ENCODE measurements at places on chromosomes 6 and 20.

DNA sequence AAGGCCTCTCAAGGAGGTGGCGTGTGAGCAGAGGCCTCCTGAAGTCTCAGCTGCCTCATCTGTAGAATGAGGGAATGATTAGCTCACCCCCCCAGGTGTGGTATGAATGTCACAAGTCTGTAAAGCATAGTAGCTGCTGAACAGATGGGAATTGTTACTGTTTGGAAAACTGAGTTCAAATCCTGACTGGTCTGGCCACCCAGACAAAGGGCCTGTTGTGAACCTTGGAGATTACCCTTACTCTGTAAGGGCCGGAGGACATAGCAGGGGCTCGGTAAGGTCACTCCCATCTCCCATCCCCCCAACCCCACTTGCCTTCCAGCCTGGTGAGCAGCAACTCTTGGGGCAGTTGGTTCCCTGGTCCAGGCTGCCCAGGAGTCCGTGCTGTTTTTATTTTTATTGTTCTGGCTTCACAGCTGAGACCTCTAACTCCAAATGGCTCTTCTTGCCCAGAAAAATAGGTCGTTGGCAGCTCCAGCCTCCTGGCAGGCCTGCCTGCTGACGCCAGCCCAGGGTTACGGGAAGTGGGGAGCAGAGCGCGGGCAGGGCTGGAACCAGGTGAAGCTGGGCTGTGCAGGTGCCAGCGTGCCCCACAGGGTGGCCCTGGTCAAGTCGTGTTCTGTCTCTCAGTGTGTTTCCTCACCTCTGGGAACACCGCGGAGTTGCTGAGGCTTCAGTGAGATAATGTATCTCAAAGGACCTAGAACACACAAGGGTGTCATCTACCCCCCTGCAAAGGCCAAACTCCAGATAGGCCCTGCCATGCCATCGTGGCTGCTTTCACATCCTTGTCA lies 4.5 kb upstream of the SIRPA start:
- DNase-seq: no peak

GRCh38 chr6:106165885-106166485 lies 79.8 kb downstream of the PRDM1 start:
- no peak for DNase-seq

DNA sequence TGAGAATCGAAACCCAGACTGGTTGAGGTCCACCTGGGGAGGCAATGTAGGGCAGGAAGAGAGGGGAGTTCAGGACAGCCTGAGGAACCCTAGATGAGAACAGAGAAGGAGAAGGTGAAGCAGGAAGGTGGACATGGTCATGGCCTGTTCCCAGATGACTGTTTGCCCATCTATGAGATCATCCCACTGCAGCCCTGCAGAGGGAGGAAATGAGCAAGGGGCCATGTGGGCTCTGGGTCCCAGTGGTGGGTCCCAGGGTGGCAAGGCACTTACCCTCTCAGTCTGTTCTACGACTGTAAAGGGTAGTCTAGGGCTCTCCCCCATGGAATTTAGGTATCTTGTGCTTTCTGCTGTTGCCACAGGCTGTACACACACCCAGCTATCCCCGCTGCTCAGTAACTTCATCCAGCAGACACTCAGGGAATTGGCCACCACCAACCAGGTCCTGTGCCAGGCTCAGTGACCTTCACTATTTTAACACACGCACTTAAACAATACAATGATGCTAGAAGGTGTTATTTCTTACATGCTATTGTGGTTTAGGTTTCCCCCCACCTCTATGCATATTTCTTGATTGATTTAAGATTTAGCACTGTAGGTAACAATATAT lies 89.8 kb downstream of the TOX2 start:
- no peak for DNase-seq

- DNase-seq: no peak
Measured at GRCh38 chr6:72321788-72322187, 300.1 kb upstream of the KCNQ5 start.

DNA sequence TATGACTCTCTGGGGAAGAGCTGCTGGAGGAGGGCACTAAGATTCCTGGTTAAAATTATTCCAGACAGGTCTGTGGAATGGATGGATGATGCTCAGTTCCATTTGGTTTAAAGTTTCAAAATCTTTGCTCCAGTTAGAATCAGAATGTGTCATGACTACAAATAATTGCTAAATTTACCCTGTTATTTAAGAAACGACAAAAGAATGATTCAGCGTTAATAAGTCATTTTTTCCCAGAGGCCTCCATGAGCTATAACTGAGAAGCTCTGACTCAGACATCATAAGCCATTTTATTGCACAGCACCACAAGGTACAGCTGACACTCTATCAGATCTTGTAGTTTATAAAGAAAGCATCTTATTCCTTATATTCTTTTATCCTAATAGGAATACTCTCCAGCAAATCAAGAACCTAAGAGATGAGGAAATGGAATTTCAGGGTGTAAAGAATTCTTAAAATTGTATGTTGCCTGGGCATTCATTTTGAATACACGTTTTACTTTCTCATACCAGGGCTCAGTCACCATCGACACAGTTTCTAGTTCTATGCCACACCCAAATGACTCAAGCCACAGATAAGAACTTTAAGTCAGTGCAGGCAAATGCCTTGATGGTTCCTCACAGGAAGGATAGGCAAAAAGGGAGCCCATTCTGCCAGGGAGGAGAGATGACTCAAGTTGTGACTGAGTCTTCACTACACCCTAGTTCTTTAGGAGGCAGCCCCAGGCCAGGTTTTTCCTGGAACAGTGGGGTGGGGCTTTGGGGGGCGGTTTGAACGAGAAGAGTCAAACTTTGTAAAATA lies 636.0 kb downstream of the MMUT start:
- no peak for DNase-seq

DNA sequence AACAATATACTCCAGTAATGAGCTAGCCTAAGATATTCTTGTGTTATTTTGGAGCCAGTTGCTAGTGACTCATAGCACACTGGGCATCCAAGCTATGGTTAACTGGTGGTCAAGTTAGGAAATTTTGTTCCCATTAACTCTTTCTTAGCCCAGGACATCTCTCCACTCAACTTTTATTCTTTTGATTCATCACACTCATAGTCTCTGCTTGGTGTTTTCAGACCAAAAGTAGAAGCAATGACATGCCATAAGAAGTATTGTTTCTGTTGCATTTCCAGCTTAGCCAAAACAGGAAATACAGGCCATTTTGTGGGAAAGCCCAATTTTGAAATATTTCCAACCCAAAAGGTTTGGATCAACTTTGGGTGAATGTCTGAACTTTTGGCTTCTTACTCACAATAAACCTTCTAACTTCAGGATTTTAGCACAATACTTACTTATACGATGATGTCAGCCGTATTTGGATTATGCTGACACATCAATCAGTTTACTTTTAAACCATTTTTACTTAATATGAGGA lies 31.6 kb upstream of the CCN2 start:
- no peak for DNase-seq

DNA sequence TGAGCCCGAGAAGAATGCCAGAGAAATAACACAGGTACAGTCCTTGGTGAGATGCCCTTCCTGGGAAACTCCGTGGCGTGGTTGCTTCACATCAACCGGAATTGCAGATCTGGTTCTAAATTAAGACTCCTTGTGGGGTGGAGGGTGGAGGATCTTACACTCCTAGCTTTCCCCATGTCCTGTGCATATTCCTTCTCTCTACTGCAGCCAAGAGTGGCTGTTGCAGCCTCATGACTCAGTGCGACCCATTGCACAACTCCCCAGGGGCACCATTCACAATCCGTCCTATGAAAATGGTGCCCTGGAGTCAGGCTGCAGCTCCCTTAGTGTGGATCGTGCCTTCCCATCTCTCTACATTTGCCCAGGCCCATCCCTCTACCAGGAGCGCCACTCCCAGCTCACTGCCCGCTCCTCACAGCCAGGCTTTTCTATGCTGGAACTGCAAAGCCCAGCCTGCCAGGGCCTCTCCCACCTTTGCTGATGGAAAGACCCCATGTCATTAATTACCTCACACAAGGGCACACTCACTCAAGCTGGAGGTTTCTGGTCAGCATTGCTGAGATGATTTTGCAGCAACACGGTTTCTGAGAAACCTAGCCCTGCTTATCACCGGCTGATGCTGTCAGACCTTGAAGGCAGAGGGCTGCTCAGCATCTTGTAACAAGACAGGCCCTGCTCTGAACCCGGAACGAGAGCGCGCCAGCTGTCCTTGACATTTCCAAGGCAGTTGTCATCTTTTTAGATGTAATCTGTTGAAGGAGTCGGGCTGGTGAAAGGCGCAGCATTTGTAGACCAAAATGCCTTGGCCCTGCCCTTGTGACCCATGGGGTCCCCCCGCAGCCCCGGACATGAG lies 39.7 kb downstream of the SIRPA start:
- DNase-seq: peak; percentile 46

DNA sequence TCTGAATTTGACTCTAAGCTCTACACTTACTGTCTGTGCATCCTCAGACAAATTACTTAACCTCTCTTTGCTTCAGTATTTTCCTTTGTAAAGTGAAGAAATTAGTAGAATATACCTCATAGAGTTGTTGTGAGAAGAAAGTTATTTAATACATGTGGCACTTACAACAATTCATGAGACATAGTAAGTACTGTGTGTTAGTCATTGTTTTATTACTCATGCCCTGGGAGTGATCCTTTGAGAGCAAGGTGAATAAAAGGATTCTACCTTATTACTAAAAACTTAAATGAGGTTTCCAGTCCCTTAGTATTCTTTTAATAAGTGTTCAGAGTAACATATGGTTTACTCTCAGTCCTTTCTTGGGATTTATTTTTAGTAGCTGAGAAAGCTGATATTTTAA lies 233.6 kb upstream of the MAP3K7 start:
- no peak for DNase-seq

- DNase-seq: no peak
Measured at GRCh38 chr6:146381486-146381885, 162.1 kb upstream of the RAB32 start.

GRCh38 chr6:37516076-37516919 lies 16.6 kb upstream of the CCDC167 start:
- peak; percentile 96 for DNase-seq

DNA sequence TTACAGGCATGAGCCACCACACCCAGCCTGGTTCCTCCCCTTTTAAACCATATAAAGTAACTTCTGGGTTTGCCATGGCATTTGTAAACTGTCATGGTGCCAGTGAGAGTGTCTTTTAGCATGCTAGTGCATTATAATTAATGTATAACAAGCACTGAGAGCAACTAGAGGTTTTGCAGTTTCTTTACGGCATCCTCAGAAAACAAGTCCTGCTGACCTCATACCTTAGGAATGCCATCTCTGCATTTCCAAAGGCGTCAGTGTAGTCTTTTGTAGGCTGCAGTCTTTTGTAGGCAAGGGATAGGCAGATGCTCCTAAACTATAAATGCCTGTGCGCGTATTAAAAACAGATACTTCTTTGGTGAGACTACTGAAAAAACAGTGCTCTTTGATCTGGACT lies 75.0 kb upstream of the EZR start:
- no peak for DNase-seq

GRCh38 chr20:33211817-33212424 lies 5.2 kb upstream of the BPIFA3 start:
- no peak for DNase-seq

DNA sequence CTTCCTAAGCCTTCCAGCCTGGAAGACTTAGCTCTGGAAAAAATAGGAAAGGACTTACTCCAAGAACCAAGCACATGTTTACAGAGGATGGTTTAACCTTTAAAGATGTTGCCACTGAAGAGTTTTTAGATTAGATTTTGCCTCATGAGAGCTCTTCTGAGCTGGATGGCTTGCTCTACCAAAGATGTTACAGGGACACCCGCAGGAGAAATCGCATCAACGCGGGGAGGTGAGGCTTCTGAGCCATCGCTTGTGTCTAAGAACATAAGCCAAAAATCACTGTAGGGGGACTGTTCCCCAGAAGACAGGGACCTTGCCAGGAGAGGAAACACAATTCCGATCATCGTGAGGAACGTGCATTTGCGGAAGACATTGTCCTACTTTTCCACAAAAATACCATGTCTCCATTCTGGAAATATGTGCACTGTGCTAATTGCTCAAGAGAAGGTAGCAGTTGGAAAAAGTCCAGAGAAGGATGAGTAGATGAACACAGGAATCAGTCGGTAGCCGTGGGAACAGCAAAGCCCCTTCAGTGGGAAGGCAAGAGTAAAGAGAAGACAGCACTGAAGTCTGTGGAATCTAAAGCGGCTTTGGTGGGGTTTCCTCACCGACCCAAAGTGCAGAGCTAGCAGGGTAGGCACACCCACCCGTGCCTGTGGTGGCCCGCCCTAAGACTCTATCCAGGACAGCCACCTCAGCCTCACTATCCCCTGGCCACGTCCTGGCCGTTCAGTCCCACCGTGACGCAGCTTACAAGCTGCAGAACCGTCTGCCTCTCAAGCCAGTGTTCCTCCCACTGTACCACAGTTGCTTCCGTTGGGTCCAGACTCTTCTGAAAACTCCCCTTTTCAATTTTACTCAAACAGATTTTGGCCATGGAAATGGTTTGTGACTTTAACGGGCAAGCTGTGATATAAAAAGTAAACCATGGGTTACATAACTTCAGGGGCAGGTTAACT lies 334.8 kb downstream of the NRN1 start:
- DNase-seq: no peak

- no peak for DNase-seq
Measured at GRCh38 chr6:134835993-134836392, 113.9 kb downstream of the ALDH8A1 start.

GRCh38 chr20:17795501-17796071 lies 95.8 kb downstream of the BANF2 start:
- no peak for DNase-seq

- DNase-seq: no peak
Measured at GRCh38 chr6:109626311-109626710, 64.7 kb downstream of the AK9 start.

- DNase-seq: no peak
Measured at GRCh38 chr6:81749707-81750106, 2.8 kb downstream of the TENT5A start.

DNA sequence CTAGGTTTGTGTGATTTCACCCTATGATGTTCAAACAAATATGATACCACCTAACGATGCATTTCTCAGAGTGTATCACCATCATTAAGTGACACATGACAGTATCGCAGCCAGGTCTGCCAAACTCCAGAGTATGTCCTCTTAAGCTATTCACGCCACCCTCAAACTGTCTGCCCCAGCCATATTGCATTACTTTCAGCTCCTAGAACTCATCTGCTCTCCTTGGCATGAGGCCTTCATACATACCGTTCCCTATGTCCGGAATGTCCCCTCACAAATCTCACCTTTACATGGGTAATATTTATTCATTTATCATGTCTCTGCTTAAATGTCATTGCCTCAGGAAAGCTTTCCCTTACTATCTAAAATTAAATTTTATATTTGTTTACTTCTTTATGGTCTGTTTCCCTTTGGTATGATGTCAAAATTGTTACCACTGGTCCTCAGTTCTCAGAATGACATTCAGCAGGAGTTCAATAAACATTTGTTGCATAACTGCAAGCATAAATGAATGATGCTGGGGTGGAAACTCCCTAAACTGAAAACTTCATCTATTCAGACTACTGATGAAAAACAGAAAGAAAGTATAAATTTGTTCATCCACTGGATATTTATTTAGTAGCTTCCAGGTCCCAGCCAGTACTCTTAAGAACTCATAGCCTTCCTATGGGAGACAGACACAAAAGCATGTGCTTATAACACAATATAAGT lies 3.2 kb downstream of the SESN1 start:
- DNase-seq: no peak

GRCh38 chr6:30231067-30231466 lies 17.9 kb upstream of the TRIM26 start:
- no peak for DNase-seq
